ENCODE measurements at places on chromosomes 2 and 18. TPM values are rescaled to one million over a fixed set of nuclear protein-coding genes. Genes with fewer than 3 reads are reported as not detected.

IL1RN gene
- 2.6 TPM for total RNA-seq

- DNase-seq, result no peak
These were observed 191.9 kb downstream of the MYO3B start for GRCh38 chr2:170369894-170370293.

TNFRSF11A gene
- 83.3 TPM for total RNA-seq

DNA sequence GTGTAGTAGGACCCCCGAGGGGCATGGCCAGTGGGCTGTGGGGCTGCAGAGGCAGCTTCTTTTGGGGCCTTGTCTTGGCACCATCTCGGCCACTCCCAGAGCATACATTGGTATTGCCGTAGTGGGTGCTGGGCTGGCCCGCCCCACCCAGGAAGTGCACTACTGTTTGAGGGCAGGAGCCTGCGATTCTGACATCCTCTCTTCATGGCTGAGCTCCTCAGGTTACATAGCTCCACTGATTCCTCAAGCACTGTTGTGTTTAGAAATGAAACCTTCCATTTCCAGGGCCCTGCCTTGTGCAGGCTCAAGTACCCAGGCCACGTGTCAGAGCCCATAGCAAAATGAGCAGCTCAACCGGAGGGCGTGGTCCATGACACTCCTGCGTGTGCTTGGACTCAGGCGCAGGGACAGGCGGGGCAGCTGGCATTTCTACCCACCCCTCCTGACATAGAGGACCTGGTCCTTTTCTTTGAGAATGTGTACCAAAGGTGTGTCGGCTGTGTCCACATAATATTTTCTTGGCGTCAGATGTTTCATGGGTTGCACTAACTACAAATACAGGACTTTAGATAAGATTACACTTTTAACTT, 67.9 kb downstream of the DGKD start:
- peak; percentile 88 for DNase-seq

DNA sequence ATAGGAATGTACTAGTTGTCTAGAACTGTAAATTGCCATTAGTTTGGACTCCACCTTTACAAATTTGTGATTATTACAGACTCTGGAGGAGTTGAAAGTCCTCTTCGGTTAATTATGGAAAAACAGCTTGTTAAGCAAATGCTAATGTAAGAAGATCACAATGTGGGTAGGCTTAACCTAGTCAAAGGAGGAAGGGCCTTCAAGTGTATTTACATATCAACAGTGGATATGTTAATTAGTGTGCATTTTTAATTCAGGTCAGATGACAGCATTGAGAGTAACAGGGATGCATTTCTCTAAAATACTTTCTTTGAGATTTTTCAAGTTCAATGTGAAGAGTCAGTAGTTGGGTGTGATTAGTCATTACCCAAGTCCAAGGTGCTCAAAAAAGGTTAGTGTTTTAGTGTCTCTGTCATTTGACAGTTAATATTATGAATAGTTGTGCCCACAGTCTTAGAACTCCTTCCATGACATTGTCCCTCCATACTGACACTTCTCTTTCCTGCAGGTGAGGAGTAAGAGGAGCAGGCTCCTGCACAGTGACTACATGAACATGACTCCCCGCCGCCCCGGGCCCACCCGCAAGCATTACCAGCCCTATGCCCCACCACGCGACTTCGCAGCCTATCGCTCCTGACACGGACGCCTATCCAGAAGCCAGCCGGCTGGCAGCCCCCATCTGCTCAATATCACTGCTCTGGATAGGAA, 28.0 kb downstream of the CD28 start:
- no peak for DNase-seq

ONECUT2 gene
- total RNA-seq, result 0.31 TPM

MOCOS gene
- total RNA-seq, result 5.7 TPM

- no peak for DNase-seq
These were observed 22.1 kb downstream of the SRD5A2 start for GRCh38 chr2:31558401-31559295.

GRCh38 chr2:107028661-107029060, 142.7 kb upstream of the ST6GAL2 start:
- no peak for DNase-seq

DNA sequence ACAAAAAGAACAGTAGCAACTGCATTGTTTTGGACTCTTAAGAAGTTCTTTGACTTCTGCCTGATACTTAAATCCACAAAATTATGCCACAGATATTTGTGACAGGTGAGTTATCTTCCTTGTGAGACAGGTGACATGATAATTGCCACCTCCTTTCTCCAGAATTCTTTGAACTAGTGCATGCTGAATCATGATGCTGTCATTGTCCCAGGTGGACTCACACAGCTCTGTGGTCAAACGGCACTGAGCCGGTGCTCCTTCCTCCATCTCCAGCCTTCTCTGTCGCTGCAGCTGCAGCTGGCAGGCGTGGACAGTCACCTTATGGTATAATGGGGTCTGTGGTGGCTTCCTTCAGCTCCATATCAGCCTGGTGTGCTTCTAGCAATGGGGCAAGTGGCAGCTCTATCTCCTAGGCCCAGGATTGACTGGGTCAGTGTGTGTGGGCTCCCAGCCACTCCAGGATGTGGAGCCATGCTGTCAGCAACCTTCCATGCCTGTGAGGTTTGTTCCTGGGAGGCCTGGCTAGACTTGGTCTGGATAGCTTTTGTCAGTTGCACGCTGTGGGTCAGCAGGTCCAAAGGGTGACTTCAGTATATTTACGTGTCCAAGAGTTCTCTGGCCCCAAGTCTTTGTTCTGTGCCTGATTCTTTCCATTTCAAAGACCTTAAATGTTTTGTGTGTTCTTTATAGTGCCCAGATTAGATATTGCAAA, 15.7 kb downstream of the ARMC9 start:
- DNase-seq, result no peak

FER1L5 gene
- 0.08 TPM for total RNA-seq

SCN1A gene
- not detected for total RNA-seq

DNA sequence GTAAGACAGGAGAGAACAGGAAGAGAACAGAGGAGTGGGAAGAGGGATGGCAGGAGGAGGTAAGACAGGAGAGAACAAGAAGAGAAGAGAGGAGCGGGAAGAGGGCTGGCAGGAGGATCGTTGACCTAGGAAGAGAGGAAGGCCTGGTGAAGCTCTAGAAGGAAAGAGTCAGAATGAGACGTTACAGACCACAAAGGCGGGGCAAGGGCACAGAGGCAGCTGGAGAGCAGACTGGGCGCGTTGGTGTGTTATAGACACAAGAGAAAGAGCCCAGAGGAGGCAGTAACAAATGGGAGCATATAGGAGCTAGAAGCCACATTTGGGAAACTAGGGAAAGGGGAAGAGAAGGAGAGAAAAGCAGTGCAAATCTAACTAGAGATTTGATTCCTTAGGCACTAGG, 26.6 kb downstream of the PTRHD1 start:
- no peak for DNase-seq

GRCh38 chr2:119683713-119684443, 4.9 kb downstream of the TMEM177 start:
- no peak for DNase-seq

ASIC4 gene
- total RNA-seq, result not detected

NFE2L2 gene
- total RNA-seq, result 94.1 TPM

CPLX4 gene
- total RNA-seq, result not detected

- DNase-seq, result no peak
These were observed 313.8 kb downstream of the MTX2 start for GRCh38 chr2:176582990-176583481.

RAD51AP2 gene
- total RNA-seq, result not detected

DNA sequence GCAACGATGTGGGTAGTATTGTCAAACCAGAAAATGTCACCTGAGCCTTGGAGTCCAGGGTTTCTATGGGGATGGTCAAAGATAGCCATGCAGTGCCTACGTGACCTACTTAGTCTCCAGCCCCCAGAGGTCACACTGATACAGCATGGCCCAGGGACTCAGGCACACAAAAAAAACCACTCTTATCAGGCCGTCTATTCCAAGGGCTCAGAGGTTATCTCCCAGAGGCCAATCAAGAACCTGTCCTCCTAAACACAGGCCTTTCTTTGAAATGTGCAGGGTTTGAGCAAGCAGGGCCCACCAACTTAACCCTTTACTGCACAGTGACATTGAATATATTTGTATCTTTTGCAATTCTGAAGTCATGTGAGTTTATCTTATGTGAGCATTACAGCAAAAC, 82.7 kb downstream of the MRO start:
- no peak for DNase-seq

CNRIP1 gene
- 3.1 TPM for total RNA-seq

GRCh38 chr2:33317369-33318007, 159.0 kb upstream of the RASGRP3 start:
- DNase-seq, result no peak

GALR1 gene
- total RNA-seq, result 0.11 TPM

GRCh38 chr2:134142341-134142738, 111.5 kb upstream of the MGAT5 start:
- no peak for DNase-seq

GRCh38 chr2:125471963-125472362, 1184.0 kb upstream of the GYPC start:
- DNase-seq, result no peak

SLC38A11 gene
- 5.7 TPM for total RNA-seq

SP5 gene
- total RNA-seq, result 1.3 TPM

GRCh38 chr18:44582456-44582855, 98.2 kb upstream of the SETBP1 start:
- DNase-seq, result no peak

PSD4 gene
- total RNA-seq, result 72.1 TPM

TFPI gene
- total RNA-seq, result 19.2 TPM

LAMA3 gene
- 98.0 TPM for total RNA-seq

DNA sequence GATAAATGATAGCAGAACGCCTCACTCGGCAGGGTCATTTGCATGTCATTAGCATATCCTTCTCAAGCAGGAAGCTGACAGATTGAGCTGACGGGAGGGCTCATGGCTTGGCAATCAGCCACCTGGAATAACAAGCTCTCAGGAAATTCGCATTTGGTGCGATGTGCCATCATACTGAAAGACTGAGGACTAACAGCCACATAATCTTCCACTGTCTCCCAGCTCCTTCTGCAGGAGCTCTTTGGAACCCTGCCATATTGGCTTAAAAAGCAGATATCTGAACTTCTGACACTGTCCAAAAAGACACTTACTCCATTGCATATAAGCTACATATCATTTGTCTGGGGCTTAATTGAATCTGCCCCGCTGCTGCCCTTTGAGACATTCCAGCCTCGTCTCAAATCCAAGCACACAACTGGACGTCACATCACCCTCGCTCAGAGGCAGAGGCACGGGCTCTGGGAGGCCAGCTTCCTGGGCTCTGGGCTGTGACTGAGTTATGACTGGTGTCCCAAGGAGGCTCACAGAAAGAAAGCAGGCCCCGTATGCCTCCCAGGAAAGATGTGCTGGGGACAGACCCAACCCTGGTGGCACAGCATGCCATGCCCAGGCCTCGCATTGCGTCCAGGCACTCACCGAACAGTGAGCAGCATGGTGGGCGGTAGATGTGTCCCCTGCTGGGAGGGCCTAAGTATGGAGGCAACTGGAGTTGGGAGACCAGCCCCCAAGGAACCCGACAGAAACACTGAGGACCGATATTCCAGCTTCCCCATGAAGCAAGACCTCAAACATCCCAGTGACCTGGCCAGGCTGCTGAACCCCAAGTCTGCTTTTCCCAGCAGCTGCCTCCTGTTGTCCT, 228.0 kb downstream of the ATAD2B start:
- no peak for DNase-seq

DNA sequence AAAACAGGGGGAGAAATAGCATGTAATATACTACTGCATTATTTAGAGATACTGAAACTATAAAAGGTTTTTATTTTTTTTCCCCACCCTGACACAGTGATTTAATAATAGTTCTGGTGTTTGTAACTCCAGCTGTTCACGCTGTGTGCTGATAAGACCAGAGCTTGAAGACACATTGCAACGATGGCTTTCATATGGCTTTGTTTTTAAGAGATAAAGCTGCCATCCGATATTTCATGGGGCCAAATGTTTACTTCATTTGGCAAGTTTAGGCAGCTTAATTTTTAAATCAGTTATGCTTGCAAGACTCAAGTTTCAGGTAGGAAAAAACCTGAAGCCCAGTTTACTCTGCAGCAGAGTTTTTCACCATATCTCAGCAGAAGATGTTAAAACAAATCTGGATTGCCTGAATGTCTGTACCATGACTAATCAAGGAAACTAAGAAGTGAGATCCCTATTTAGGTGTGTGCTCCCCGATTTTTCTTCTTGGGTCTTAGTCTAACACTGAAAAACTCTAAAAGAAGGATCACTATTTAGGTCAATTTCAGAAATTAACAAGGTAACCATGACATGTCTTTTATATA, 508.6 kb downstream of the PARD3B start:
- no peak for DNase-seq

DNA sequence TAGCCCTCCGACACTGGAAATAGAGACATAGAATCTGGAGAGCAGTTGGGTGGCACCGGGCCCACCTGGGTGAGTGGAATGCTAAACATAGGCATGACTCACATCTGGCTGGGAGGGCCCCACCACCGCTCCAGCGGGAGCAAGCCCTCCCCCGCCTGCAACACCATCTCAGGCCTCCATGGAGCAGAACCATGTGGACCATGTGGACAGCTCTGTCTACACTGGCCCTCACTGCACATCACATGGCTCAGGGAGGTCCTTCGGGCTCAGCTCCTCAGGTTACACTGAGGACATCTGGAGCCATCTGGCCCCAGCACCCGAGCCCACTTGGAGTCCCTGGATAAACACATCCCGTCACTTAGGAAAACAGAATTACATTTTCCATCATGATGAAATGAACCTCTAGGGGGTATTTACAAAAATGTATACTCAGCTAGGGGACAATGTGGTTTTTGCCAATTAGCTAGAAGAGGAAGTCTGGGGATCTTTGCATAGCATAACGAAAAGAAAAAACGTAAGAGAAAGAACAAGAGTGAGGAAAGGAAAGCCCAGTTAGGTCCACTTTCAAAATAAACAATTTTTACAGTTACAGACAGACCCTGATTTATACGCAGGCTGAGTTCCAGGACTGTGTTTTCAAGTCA, 30.7 kb upstream of the MLPH start:
- DNase-seq, result peak; percentile 52

GRCh38 chr2:239596792-239597191, 196.0 kb upstream of the HDAC4 start:
- DNase-seq, result no peak

- no peak for DNase-seq
These were observed 95.6 kb downstream of the HDAC4 start for GRCh38 chr2:239305222-239305575.

ASPRV1 gene
- total RNA-seq, result 1.2 TPM

DNA sequence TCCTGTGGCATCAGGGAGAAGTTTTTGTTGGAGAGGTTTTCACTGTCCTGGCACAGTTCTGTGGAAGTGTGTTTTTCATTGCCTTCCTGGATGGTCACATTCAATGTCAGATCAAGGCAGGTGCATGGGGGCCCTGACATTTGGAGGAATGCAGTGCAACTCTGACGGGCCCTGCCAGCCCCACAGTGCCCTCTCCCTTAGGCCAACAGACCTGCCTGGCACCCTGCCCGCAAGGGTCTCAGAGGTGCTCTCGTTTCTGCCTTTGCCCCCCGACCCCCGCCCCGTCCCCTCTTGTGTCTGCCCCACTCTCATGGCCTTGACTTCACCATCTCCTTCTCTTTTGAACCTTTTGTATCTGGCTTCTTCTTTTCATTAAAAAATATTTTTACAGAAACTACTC, 257.2 kb upstream of the HDAC4 start:
- no peak for DNase-seq
